ENCODE measurements at places on chromosomes 7 and 10. TPM values are rescaled to one million over a fixed set of nuclear protein-coding genes. Genes with fewer than 3 reads are reported as not detected.

SLC35B4 gene
- polyA plus RNA-seq, result 23.5 TPM

CUZD1 gene
- 0.53 TPM for polyA plus RNA-seq

LRRC61 gene
- polyA plus RNA-seq, result 20.6 TPM

THNSL1 gene
- 0.90 TPM for polyA plus RNA-seq

COMMD3 gene
- polyA plus RNA-seq, result 82.6 TPM

MYL7 gene
- polyA plus RNA-seq, result not detected

CTTNBP2 gene
- not detected for polyA plus RNA-seq

WEE2 gene
- polyA plus RNA-seq, result not detected

TRRAP gene
- 1.8 TPM for polyA plus RNA-seq

MCU gene
- polyA plus RNA-seq, result 11.5 TPM

EPHA1 gene
- polyA plus RNA-seq, result 0.22 TPM

LRIT1 gene
- polyA plus RNA-seq, result not detected

SH3PXD2A gene
- polyA plus RNA-seq, result not detected

TEX36 gene
- polyA plus RNA-seq, result not detected

OR2A42 gene
- polyA plus RNA-seq, result not detected

CYP2C18 gene
- not detected for polyA plus RNA-seq

PDZD7 gene
- polyA plus RNA-seq, result 0.28 TPM

CADPS2 gene
- not detected for polyA plus RNA-seq

ARMC3 gene
- not detected for polyA plus RNA-seq

SLC25A28 gene
- 12.5 TPM for polyA plus RNA-seq

UBTD1 gene
- 3.2 TPM for polyA plus RNA-seq

AKR1C4 gene
- polyA plus RNA-seq, result not detected

NKX1-2 gene
- not detected for polyA plus RNA-seq
